ENCODE measurements at places on chromosomes 5 and 9.
A peak's percentile ranks its signal among the peaks of the same experiment; 100 is the strongest.

DNA sequence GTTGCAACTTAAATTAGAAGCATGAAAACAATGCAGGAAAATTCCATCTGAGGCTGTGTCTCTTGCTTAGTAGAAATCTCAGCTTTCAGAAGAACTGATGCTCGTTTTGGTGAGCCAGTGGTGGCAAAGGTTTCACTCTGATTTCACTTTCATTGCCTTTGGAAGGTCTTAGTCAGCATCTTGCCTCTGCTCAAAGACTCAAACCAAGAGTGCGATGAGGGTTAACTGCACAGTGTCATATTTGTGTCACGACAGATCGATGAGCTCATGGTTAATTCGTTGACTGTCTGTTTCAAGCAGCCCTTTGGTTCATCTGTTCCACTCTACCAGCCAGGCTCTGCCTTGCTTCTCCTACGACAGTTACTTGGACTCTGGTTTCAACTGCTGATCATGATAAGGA is 331.3 kb upstream of the KIF2A start:
- DNase-seq: no peak

GRCh38 chr9:81782313-81782995 is 93.1 kb upstream of the TLE1 start:
- DNase-seq: no peak

DNA sequence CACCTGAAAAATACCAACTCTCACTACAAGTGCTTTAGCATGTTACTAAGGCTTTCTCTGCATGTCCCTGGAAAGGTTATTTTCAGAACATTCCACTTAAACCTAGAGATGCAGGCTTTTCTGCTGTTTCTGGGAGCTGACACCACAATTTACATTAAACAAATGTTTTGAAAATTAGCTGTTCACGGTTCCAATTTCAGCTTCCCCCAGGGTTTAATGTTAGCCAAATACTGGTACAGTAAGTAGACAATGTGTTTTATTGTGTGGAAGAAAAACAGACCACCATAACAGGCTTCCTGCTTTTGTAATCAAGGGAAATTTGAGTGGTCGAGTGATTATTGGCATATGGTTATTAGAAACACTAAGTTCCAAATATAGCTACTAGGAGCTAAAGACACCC is 32.0 kb downstream of the MACROH2A1 start:
- no peak for DNase-seq

GRCh38 chr5:149126906-149127305 is 14.4 kb upstream of the ABLIM3 start:
- no peak for DNase-seq

- no peak for DNase-seq
These were observed 2.9 kb downstream of the AKNA start for GRCh38 chr9:114384836-114385396.

GRCh38 chr9:133076691-133077090 is 14.9 kb downstream of the CEL start:
- DNase-seq: no peak

- DNase-seq: peak; percentile 23
These were observed 1.0 kb downstream of the GGTA1 start for GRCh38 chr9:121498487-121499176.

GRCh38 chr5:142399891-142400290 is 75.1 kb upstream of the SPRY4 start:
- DNase-seq: no peak

GRCh38 chr9:15243081-15243480 is 63.9 kb downstream of the TTC39B start:
- DNase-seq: no peak

DNA sequence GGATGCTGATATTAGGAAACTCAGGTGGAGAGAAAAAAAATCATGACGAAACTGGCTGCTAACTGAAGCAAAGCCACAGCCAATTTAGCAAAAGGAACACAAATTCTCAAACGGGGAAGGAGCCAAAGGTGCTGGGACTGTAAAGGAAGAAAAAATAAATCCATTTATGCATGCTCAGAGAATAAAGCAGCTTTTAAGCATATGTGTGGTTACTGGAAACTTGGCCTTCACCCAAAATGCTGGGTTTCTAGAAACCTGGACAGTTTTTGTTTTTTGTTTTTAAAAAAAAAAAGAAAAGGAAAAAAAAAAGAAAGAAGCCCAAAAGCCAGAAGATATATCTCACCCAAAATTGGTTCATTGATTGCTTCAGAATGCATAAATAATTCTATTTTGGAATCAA is 8.0 kb downstream of the WHRN start:
- no peak for DNase-seq
